Daoy (cell line): ENCODE measurements at places on chromosomes 5 and 9. TPM values are rescaled to one million over a fixed set of nuclear protein-coding genes. Genes with fewer than 3 reads are reported as not detected.
A peak's percentile ranks its signal among the peaks of the same experiment; 100 is the strongest.

GRCh38 chr9:114492991-114493390 lies 12.3 kb downstream of the WHRN start:
- DNase-seq, result no peak

GRCh38 chr9:33372900-33373299 lies 29.5 kb downstream of the AQP7 start:
- DNase-seq, result no peak

- no peak for DNase-seq
Measured at GRCh38 chr5:109136906-109137305, 272.9 kb downstream of the PJA2 start.

DNA sequence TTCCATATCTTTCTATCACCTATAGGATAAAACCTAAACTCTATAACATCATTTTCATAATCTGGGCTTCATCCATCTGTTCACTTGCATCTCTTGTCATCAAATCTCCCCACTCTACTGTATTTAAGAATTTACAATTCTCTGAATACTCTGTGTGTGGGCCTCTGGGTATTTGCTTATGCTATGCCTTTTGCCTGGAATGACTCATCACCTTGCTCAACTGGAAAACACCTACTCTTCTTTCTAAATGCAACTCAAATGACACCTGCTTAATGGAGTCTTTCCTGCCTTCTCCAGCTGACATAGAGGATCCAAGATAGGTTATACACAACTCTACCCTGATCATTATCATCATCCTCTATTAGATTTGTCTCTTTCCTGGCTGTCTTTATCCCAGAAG lies 421.7 kb downstream of the SPATA31D1 start:
- DNase-seq, result peak; percentile 15

DNA sequence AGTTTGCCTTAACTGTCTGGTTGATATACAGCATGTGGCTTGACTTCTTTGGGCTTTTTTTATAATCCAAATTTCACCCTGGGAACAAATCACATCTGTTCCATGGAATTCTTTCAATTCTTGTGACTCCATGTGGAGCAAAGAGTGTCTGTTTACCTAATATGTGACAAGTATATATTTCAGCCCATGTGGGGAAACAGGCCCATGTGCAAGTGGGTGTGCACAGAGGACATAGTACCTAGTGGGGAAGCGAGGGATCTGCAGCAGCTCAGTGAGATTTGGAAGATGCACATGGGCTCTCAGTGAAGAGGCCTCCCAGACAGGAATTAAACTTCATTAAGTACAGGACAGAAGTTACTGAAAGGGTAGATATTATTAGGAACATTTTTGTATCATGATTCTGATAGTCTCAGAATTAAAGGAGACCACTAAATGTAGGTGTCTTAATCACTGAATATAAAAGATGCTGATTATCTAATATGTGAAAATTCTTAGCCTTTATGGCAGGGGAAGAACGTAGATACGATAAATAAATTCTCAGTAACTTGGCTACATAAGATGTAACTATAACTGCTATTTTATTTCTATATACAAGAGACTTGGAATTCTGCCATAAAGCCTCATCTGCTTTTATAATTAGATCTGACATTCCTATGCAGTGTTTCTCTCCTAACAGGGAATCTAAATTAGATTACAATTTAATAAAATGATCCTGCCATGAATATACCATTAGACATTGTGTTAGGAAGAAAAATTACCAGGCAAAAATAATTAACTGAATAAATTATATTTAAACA lies 181.2 kb downstream of the SLC12A2 start:
- no peak for DNase-seq

GRCh38 chr5:52853650-52854049 lies 65.9 kb downstream of the ITGA1 start:
- DNase-seq, result no peak

GRCh38 chr5:9924614-9925013 lies 294.5 kb upstream of the TAS2R1 start:
- DNase-seq, result no peak

- no peak for DNase-seq
Measured at GRCh38 chr5:123028222-123028621, 8.3 kb downstream of the PPIC start.

- DNase-seq, result peak; percentile 35
Measured at GRCh38 chr9:95645992-95646391, 129.2 kb upstream of the PTCH1 start.

- DNase-seq, result no peak
Measured at GRCh38 chr9:130627896-130628792, 36.2 kb upstream of the PRDM12 start.

DNA sequence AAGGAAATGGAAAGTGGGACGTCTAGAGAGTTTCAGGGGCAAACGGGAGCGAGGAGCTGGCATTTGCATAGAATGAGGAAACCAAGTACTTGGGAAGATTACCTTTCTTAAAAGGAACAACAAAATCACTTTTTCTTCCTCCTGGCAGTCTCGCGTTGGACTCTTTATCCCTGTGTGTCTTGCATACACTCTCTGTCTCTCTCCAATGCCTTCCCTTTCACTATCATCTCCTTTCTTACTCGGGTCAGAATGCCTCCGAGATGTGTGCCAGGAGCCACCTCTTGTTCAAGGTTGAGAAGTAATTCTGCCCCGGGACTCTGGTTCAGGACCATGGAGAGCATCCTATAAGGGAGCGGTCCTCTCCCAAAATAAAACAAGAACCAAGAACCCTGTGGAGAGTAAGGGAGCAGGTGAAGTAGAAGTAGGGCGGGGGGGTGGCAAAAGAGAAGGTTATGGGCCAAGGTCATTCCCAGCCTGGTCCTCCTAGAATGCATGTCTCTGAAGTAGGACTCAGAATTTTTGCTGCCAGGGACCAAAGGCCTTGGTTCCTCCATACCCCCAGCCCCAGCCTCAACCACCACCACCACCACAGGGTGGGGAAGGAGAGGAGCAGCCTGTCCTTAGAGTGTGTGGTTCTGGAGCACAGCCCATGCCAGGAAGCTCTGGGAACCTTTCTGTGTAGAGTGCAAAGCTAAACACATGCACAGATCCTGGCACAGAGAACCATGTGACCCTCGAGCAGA lies 72.1 kb upstream of the ARAP3 start:
- DNase-seq, result peak; percentile 39

DNA sequence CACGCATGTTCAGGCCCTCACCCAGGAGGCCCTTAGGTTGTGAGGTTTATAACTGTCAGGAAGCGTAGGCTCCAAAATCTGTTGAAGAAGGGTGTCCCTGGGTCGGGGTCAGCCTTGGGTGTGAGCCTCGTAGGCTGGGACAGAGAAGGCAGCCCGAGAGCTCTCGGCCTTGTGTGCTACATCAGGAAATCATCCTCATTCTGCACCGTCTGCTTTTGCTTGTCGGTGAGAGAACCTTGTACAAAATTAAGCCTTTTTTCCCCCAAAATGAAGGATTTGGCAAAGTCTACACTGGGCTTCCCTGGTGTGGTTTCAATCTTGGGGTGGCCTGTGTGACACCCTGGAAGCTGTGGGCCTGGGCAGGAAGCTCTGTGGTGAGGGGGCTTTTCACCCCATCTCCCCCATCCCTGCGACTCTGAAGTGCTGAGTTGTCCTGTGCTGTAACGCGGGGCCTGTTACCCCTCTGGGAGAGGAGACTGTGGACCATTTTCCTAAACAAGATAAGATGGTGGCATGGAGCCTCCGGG lies 55.3 kb downstream of the AHRR start:
- DNase-seq, result no peak

DNA sequence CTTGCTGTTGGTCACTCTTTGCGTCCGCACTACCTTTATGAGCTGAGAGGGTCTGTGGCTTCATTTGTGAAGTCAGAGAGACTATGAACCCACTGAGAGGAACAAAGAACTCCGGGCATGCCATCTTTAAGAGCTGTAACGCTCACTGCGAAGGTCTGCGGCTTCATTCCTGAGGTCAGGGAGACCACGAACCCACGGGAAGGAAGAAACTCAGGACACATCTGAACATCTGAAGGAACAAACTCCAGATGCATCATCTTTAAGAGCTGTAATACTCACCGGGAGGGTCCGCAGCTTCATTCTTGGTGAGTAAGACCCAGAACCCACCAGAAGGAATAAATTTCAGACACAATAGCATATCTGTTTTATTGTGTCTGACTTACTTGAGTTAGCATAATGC lies 19.2 kb downstream of the GCNT1 start:
- DNase-seq, result no peak

- DNase-seq, result no peak
Measured at GRCh38 chr5:73370095-73370494, 78.5 kb downstream of the FOXD1 start.

- DNase-seq, result no peak
Measured at GRCh38 chr9:9747787-9748186, 865.0 kb downstream of the PTPRD start.

- no peak for DNase-seq
Measured at GRCh38 chr5:121940617-121941140, 21.1 kb upstream of the SRFBP1 start.

GRCh38 chr9:133733421-133733795 lies 4.7 kb downstream of the SARDH start:
- no peak for DNase-seq

GRCh38 chr5:158637039-158637438 lies 462.7 kb downstream of the EBF1 start:
- DNase-seq, result no peak

DNA sequence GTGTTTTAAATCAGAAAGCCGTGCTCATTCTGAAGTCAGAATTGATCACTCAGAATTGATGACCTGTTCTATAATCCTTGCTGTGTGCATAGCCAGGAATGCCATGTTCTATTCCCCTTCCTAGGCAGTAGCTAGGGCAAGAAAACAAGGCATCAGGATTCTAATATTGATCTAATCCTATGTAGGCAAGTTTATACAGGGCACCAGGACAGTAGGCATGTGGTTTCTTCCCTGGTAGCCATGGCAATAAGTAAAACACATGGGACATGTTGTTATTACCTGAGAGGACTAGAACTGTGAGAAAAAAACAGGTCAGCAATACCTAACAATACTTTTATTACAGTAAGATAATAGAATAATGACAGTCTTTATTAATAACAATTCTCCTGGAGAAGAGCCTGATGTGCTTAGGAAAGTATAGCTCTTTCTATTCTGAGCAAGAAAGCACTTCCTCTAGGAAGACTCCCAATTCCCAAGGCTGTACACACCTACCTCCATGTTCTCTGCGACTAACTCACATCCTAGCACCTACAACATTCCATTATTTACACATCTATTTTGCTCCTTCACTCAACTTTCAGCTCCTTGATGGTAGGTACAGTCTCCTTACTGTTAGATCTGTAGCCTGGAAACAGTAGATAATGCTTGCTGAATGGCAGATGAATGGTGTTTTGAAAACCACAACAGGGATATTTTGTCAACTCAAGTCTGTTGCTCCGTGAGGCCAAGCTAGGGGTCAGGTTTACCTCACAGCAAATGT lies 70.8 kb downstream of the STX17 start:
- DNase-seq, result no peak

- no peak for DNase-seq
Measured at GRCh38 chr5:179160584-179160983, 100.4 kb downstream of the ZNF354C start.

GRCh38 chr5:61600123-61600444 lies 268.0 kb downstream of the ZSWIM6 start:
- no peak for DNase-seq

DNA sequence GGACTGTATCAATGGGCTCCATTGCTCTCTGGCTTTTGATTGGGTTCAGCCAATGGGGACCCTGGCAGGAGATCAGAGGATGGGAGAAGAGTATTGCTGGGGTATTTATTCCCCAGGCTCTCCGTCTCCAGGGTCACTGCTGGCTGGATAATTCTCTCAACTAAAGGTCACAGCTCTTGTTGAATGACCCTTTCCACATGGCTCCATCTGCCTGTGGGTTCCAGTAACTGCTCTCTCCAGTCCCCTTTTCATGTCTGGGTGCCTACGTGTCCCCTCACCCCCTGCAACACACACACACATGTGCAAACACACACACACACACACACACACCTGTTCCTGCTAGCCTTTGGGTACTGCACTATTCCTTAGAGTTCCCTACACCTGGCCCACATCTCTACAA lies 53.9 kb upstream of the RIC1 start:
- no peak for DNase-seq

DNA sequence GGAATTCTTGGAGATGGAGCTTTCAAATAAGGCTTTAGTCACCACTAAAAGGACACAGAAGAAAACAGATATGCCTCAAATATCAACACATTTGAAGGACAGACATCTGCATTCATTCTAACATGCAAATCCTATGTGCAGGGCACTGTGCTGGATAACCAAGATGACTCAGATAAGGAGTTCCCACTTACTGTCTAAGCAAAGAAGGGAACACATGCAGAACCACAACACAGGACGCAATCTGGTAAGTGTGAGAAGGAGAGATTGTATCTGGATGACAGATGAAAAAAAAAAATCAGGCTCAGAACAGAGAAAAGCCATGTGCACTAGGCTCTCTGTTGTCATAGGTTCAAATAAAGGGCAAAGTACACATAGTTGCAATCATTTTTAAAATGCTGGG lies 42.5 kb downstream of the ELAVL2 start:
- DNase-seq, result no peak

- no peak for DNase-seq
Measured at GRCh38 chr9:123319541-123320339, 36.3 kb upstream of the CRB2 start.

GRCh38 chr5:45687701-45688100 lies 8.5 kb downstream of the HCN1 start:
- DNase-seq, result no peak

DNA sequence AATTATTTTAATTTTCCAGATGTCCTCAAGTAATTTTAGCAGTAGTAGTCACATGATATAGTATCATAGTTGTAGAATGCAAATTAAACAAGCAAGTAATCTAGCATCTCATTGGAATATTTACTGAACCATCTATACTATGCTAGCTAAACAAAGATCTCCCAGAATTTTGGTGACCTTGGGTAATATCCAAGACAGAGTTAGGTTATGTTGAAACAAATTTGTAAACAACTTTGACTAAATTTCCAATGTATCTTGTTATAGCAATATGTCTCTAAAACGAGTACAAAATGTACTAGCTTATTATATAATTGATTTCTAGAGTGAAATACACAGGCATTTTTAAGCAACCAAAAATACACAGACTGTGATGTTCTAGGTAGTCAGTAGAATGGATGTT lies 41.5 kb downstream of the VCAN start:
- no peak for DNase-seq

KDM3B gene
- 34.5 and 34.9 TPM in 2 replicates for total RNA-seq

GEMIN5 gene
- 18.7 and 25.5 TPM in 2 replicates for total RNA-seq

ACER2 gene
- 0.06 and 0.46 TPM in 2 replicates for total RNA-seq

ZBED3 gene
- 1.3 and 4.1 TPM in 2 replicates for total RNA-seq

GABBR2 gene
- total RNA-seq, result 0.74 and 1.5 TPM in 2 replicates

SLCO6A1 gene
- total RNA-seq, result 0.48 TPM in 1 of 2 replicates, not detected in the other

LIX1 gene
- not detected in 2 replicates for total RNA-seq

PIP5K1B gene
- total RNA-seq, result 0.09 and 0.57 TPM in 2 replicates
